Activated CD4-positive, alpha-beta T cell treated with anti-CD3 and anti-CD28 coated beads, Interleukin-2, amount 10 ng/mL, durations not matched to agents 7 days and 5 days (primary cell): ENCODE measurements at places on chromosomes 4 and X.
A peak's percentile ranks its signal among the peaks of the same experiment; 100 is the strongest.

DNA sequence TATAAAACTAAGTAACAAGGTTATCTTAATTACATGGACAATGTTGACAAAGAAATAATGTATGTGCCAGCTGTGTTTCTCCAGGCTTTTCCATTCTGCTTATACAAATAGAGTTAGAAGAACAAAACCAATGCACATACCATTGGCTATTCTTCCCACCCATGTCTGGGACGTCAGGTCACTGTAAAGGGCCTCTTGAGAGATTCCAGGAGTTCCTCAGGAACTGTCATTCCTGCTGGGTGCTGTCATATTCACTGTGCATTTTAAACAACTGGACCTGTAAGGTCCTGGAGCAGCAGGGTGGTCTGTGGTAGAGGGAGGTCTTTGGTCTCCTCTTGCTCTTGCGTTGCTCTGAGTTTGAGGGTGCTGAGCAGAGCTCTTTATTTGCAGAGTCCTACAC, 74.6 kb upstream of the AP1S2 start:
- DNase-seq, result no peak

DNA sequence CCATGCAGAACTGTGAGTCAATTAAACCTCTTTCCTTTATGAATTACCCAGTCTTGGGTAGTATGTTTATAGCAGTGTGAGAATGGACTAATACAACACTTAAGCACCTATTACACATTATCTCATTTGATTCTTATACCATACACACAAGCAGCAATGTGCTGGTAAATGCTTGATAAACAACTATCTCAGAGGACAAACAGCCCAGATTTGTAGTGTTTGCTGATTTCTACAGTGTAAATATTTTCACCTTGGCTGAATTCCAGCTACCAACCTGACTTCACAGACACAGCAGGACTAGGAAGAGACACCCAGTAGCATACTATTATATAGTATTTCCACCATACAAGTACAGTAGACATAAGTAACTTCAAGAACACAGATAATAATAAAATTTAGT, 406.5 kb upstream of the CNKSR2 start:
- no peak for DNase-seq

DNA sequence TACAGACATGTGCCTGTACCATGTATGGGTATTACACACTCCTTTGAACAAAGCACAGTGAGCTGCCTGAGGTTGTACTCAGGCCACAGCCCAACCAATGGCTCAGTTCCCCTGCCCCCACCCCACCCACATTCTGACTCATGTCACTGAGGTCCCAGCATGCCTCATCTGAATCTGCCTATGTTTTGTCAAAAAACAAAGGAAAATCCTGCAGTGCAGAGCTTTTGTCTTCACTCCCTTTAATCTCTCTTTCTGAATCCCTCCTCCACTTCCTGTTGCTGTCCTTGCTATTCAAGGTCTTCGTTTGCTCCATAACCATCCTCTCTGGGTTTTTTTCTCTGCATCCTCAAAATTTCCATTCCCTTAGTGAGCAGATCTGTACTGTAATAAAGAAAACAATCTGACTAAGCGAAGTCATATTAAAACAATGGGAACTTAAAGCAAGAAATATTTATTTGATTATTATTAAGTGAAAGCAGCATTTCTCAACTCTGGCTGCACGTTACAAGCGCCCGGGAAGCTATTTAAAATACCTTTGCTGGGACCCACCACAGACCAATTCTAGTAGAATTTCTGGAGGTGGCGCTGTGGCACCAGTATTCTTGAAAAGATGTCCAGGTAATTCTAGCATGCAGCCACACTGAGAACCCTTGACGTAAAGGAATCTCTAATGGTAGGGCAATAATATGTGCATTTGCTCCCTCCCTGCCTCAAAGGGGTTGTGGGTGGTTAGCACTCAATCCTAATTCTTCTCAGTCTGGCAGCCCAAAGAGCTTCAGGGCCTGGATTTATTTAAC, 8.7 kb downstream of the GUCY2F start:
- DNase-seq, result peak; percentile 7

DNA sequence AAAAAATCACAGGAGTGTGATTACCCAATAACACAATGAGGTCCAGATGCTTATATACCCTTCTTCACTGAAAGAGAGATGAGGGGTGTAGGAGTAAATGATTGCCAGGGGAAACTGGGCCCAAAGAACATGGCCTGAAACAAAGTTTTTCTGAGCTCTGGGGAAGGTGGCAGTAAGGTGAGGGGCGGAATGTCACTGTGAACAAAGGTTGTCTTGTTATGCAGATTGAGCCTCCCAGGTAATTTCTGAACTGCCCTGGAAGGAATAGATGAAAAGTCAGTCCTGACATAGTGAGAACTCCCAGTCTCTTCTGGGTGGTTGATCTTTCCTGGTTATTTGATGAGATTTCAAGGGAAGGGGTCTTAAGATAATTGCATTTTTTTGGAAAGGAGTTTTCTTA, 2.5 kb upstream of the TMEM47 start:
- no peak for DNase-seq

DNA sequence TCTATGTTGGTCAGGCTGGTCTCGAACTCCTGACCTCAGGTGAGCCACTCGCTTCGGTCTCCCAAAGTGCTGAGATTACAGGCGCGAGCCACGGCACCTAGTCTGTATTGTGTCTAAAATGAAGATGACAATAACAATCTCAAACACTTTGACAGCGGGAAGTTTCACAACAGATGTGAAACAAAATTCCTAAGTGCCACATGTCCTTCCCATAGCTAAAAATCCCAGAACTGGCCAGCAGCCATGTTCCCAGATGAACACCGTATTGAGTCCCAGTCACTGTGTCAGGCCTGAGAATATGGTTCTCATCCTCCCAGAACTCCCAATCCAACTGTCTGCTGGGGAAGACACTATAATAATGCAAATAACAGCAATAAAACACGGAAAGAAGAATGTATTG, 16.4 kb upstream of the KLHL8 start:
- DNase-seq, result no peak

GRCh38 chrX:12443534-12444098, 305.3 kb downstream of the FRMPD4 start:
- no peak for DNase-seq

DNA sequence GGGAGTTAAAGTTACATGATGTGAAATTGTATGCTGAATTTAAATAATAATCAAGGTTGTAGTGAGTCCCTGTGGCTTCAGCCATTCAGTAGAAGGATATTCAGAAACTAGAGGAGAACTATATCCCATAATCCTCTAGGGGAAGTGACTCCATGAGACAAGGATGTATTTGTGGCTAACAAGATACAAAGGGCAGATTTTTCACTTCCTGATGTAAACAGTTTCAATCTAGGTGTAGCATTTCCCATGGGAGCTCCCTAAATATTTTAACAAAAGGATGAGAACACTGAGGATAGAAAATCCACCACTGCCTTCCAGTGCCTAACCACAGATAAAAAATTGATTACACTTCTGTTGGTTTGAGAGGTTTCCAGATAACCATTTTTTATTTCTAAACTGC, 435.4 kb upstream of the TENM3 start:
- DNase-seq, result no peak

DNA sequence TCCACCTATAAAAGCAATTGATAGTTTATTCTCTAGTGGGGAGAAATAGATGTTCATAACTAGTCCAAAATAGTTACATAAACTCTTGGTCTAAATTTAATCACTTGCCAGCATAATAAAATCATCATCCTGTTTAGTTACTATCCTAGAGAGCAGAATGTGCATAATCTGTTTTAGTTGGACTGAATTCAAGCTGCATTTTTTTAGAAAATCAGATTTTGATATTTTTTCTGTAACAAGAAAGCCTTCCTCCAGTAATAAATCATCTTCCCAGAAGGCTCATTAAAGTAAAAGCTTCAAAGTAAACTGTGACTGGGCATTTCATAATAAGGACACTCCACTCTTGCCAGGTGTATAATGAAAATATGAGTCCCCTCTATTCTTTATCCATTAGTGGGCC, 453.1 kb downstream of the TRAM1L1 start:
- DNase-seq, result no peak

DNA sequence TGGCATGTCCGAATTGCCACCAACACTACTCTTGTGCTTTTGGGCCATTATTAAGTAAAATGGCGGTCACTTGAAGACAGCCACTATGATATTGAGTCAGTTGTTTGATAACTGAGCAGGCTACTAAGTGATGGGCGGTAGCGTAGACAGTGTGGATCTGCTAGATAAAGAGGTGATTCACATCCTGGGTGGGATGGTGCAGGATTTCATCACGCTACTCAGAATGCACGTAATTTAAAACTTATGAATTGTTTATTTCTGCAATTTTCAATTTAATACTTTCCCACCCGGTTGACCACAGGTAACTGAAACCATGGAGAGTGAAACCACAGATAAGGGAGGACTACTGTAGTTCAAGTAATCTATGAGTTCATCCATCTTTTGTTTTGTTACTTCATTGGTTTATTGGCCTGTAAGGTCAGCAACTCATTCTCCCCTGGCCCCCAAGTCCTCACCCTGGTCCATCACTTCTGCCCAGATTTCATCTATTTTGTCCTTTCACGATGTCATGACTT, 2.9 kb downstream of the ARAF start:
- DNase-seq, result no peak

GRCh38 chr4:56990109-56990905, 11.6 kb downstream of the POLR2B start:
- no peak for DNase-seq

GRCh38 chr4:173499658-173500535, 30.1 kb downstream of the HAND2 start:
- no peak for DNase-seq

- no peak for DNase-seq
Measured at GRCh38 chr4:180028682-180029081, 2214.5 kb upstream of the TENM3 start.

DNA sequence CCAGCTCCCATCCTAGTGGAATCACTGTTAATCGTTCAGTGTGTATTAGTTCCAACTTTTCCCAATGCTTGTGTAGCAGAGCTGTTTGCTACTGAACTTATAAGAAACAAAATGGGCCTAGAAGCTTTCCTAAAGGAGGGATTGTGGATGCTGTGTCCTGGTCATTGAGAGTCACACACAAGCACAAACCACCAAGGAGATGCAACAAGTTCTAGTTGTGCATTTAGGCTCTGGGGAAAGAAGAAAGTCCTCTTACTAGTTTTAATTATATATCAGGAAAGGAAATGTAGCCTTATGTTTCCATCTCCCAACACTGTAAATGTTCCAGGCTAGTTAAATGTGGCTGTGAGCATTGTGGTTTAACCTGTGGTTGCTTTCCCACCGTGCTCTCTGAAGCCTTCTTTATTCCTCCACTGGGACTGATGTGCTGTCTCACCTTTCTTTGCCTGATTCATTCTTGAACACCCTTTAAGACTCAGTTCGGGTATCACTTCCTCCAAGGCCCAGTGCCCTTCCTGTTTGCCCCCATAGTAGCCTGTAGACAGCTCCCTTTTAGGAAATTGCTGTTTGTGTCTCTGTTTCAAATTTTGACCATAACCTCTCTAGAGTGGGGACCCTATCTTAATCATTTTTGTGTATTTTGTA, 34.3 kb downstream of the ATP10D start:
- DNase-seq, result no peak

- DNase-seq, result peak; percentile 62
Measured at GRCh38 chrX:49884290-49884862, 5.1 kb downstream of the USP27X start.

DNA sequence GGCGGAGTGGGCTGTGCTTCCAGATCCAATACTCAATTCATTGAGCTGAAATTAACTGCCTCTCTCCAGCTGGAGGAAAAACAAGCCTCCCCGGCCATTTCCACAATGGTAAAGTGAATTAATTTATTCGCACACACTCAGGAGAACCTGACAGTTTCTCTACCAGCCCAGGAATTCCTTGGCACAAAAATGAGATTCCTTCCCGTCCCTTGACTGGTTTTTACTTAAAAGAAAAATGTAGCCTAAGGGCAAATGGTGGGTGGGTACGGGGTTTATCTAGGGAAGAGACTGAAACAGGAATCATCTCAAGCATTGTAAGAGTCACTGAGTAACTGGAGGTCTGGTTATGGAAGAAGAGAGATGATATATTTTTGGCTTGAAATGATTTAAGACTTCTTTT, 102.7 kb downstream of the VCX3A start:
- DNase-seq, result no peak

DNA sequence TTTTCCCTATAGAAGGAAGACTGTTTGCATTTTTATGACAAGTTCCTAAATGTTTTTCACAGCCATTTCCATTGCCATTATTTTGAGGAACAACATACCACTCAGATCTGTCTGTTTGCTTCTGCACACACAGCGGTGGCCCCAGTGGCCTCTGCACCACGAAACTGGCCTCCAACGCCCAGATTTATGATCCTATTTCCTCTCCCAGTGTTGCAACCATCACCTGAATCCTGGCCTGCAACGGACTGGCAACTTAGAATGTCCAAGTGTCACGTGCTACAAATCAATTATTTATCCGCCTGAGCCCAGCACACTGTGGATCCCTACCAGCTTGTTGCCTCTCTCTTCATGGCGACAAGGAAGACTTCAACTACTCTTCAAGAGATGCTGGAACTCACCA, 9.2 kb downstream of the RAI2 start:
- DNase-seq, result no peak

DNA sequence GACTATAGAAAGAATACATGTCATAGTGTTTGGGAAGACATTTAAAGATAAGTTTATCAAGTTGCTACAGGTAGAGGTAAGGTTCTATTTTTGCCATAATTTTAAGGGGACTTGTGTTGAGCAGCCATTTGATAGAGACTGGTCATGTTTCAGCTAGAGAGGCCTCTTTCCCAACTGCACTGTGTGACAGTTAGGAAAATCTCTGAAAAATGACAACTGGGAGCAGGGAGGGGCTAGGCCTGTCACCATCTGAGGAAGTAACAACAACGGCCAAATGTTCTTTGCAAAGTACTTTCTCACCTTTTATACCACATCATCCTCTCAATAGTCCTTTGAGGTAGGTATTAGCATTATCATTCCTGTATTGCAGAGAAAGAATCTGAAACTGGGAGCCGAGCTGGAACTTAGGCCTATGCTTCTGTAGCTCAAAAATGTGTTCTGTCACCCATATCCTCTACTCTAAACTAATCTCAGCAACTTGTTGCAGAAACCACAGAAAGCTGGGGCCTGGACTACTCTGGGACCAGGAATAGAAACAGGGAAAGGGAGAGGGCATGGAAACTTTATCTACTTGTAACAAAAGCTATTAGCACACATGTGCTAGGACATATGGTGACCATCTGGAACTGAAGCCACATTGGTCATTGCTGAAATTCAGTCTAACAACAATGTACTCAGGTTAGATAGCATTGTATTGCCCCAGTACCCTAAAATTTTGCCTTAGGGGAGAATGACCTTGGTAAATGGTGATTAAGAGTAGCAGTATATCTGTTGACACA, 198.9 kb downstream of the MID1IP1 start:
- DNase-seq, result no peak

DNA sequence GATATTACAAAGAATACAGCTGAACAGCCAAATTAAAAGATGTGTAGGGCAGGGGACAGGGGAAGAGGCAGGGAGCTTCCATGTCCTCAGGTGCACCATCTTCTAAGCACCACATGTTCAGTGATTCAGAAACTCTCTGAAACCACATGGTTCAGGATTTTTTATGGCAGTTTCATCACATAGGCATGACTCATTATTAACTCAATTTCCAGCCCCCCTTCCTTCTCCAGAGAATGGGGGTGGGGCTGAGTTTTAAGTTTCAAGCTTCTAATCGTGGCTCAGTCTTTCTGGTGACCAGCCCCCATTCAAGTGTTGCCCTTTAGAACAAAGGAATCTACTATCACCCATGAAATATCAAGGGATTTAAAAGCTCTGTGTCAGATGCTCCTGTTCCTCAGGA, 317.8 kb upstream of the GALNT7 start:
- DNase-seq, result no peak
